Stimulated activated CD4-positive, alpha-beta T cell treated with anti-CD3 and anti-CD28 coated beads, TNF-alpha, amount 100 ng/mL, for 4 hours (primary cell): ENCODE measurements at places on chromosomes 13 and 19.

GRCh38 chr19:51786646-51787494 lies 8.1 kb upstream of the FPR3 start:
- DNase-seq = no peak

DNA sequence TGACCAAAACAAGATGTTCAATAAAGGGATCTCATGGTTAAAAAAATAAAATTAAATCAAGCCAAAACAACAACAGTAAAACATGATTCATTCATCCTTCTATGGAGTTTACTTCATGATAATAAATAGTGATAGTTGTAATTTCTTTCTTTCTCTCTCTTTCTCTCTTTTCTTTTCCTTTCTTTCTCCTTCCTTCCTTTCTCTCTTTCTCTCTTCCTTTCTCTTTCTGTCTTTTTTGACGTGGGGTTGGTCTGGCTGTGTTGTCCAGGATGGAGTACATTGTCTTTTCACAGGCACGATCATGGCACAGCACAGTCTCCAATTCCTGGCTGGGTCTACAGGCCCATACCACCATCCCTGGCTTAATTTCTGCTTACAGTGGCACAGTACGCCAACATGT lies 29.1 kb upstream of the PCCA start:
- no peak for DNase-seq

DNA sequence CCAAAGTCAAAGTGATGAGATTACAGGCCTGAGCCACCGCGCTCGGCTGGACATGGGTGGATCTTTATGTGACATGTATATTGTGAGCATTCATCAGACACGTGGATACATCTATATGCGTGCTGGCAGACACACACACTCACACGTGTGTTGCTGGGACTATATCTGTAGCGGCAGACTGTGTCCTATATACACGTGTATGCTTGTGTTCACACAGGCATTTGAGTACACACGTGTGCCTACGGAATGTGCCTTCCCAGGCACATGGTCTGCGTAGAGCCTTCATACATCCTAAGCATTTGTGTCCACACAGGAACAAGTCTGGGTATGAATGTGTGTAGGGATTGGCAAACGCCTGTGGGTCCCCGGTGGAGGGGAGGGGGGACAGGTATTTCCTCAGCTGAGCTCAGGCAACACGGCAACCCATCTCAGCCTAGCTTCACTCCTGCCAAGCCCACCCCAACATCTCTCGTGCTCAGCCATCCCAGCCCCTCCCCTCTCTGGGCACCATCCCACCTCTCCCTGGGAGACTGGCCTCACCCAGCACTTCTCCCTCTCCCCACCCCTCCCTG lies 2.6 kb downstream of the UNC13A start:
- DNase-seq = no peak

- DNase-seq = no peak
These were observed 1.3 kb downstream of the NFIX start for GRCh38 chr19:12996406-12997094.
